ENCODE measurements at places on chromosomes 13 and 19.

DNA sequence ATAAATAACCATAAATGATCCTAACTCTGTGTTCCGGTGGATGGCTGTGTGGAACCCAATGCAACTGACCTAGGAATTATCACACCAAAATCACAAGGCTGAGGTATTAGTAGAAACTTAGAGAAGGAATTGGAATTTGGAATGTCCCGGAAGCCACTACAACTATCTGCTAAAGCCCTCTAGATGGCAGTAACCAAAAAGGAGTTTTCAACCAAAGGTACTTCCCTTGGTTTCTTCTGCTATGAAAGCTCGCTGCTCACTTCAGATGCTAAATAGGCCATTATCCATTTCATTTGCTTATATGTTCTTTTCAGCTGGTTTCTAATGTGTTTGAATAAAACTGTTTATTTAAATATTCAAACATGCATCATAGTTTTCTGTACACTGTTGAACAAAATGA is 1589.1 kb upstream of the SPRY2 start:
- no peak for DNase-seq

GRCh38 chr13:96806746-96807145 is 187.5 kb downstream of the OXGR1 start:
- no peak for DNase-seq

DNA sequence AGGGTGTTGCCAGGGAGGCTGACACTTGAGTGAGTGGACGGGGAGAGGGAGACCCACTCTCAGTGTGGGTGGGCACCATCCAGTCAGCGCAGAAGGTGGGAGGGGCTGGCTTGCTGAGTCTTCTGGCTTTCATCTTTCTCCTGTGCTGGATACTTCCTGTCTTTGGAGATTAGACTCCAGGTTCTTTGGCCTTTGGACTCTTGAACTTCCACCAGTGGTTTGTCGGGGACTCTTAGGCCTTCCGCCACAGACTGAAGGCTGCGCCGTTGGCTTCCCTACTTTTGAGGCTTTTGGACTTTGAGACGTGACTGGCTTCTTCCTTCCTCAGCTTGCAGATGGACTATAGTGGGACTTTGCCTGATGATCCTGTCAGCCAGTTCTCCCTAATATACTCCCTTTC is 4.3 kb upstream of the LENG8 start:
- DNase-seq = no peak

DNA sequence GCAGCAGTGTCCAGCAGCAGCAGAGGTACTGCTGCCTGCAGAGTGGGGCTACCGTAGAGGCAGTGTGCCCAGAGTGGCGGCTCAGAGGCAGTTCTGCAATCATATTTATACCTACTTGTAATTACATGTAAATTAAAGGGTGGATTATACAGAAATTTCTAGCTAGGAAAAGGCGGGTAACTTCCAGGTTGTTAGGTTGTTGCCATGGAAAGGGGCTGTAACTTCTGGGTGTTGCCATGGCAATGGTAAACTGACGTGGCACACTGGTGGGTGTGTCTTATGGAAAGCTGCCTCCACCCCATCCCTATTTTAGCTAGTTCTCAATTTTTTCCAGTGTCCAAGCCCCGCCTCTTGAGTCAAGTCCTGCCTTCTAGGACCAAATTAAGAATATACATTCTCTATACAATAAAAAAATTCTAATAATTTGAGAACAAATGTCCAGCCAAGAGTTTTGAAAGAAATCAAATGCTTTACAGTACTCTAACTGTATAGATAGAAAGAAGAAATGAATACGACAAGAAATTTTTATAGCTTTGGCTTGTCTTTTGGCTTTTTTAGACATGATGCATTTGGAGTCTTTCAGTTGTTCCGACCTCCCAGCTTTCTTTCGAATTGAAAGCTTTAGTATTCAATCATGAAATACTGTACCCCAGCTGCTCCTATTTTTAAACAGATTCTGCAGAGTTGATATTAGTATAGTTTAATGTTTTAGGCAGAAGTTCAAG is 816.6 kb downstream of the DIAPH3 start:
- DNase-seq = no peak

- DNase-seq = no peak
Measured at GRCh38 chr13:106612688-106613087, 44.8 kb upstream of the ARGLU1 start.

GRCh38 chr19:18507727-18508440 is 14.0 kb downstream of the ELL start:
- DNase-seq = no peak

- DNase-seq = no peak
Measured at GRCh38 chr13:33541456-33541855, 255.9 kb upstream of the STARD13 start.

DNA sequence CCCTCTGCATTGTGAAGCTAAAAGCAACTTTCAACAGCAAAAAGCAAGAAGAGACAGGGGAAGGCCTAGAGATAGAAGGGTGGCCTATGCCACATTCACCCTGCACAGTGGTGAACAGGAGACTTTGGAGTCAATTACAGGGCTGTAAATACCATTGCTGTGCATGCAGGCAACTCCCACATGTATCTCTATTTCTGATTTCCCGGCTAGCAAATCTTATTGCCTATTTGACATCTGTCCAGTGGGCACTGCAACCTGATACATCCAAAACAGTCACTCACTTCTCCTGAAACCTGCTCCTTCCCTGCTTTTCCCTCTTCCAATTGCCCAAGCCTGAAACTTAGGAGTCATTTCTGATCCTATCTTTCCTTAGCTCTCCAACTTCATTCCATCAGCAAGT is 13.4 kb downstream of the RUBCNL start:
- DNase-seq = no peak

DNA sequence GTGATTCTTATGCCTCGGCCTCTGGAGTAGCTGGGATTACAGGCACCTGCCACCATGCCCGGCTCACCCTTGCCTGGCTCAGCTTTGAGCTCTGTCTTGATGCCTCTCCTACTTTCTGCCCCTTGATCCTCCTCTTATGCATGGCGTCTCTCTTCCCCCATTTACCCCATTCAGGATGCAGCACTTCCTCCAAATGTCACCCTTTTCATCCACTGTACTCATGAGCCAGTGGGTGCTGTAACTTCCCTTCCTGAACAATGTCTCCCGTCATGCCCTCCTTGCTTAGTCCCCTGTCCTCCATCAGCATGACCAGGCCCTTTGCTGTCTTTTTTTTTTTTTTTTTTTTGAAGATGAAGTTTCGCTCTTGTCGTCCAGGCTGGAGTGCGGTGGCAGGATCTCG is 3.4 kb upstream of the SIGLEC9 start:
- no peak for DNase-seq

- no peak for DNase-seq
Measured at GRCh38 chr19:29681422-29682235, 16.4 kb downstream of the PLEKHF1 start.

GRCh38 chr19:47663911-47664771 is 49.1 kb upstream of the EHD2 start:
- no peak for DNase-seq

- no peak for DNase-seq
Measured at GRCh38 chr13:101846701-101847100, 394.2 kb downstream of the ITGBL1 start.

DNA sequence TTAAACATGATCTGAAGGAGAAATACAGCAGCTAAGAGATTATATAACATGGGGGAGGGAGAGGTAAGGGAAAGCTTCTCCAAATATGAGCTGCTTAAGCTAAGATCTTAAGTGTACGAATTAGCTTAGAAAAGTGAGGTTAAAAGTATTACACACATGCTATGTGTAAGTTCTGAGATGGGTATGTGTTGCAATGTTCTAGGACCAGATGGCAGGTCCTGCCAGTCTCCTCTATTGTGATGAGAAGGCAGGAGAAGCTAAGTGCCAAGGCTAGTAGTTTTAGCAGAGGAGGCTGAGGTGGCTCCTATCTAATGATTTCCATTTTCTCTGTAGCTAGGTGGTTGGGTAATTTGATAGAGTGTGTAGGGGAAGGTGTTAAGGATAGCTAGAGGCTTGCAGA is 57.6 kb downstream of the MICU2 start:
- no peak for DNase-seq

DNA sequence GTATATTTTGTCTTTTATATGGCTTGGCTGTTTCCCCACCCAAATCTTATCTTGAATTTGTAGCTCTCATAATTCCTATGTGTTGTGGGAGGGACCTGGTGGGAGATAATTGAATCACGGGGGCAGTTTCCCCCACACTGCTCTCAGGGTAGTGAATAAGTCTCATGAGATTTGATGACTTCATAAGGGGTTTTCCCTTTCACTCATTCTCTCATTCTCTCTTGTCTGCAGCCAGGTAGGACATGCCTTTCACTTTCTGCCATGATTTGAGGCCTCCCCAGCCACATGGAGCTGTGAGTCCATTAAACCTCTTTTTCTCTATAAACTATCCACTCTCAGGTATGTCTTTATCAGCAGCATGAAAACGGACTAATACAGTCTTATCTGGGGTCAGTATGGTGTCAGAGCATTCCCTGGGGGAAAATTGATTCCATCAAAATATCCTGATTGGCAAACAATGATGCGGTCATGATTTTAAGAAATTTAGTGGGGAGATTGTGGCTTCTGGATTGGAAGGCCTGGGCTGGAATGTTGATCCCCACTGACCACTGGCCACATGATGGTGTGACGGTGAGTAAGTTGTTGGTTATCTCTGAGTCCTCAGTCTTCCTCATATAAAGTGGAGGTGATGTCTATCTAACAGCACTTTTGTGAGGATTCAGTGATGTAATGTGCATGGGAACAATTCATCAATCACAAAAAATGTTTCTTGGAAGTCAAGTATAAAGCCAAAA is 27.5 kb upstream of the ANKRD10 start:
- DNase-seq = no peak

DNA sequence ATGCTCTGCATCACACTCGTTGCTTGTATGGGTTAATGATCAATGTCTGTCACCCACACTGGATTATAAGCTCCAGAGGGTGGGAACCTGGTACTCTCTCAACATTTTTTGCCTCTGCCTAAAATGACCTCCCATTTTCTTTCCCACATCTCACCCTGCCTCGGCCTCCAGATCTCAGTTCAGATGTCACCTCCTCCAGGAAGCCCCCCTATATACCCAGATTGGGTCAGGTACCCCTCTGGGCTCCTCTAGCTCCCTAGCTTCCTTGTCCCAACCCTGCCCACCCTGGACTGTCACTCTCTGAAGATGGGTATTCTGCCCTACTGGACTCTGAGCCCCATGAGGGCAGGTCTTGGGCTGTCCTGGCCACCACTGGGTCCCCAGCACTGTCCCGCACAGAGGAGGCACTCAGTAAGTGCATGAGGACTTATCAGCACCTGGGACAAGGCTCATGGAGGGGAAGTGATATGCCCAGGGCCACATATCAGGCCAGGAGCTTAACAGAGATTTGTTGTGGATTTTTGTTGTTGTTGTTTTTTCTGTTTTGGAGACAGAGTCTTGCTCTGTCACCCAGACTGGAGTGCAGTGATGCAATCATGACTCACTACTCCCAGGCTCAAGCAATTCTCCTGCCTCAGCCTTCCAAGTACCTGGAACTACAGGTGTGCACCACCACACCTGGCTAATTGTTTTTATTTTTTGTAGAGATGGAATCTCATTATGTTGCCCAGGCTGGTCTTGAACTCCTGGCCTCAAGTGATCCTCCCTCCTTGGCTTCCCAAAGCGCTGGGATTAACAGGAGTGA is 23.8 kb downstream of the PRKD2 start:
- DNase-seq = no peak

- no peak for DNase-seq
Measured at GRCh38 chr19:50269653-50270052, 59.5 kb downstream of the KCNC3 start.

DNA sequence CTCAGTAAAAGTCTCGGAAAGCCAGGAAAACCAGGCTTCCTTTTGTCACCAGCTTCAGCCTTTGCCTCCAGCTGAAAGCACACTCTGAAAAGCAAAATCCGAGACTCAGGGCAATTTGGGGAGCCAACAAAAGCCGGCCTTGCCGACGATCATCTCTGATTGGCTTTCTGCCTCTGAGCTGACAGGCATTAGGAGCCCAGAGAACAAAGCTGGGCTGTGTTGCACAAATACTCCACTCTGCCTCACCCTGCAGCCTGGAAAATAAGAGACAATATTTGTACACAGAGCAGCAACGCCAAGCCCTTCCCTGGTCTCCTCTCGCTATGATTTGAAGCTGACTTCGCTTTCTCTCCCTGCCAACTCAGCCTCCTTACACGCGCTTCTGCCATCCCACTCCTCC is 46.9 kb downstream of the CACNA1A start:
- DNase-seq = no peak

GRCh38 chr19:14434543-14435319 is 1.6 kb downstream of the PKN1 start:
- DNase-seq = no peak

- no peak for DNase-seq
Measured at GRCh38 chr13:21075379-21076249, 14.2 kb upstream of the LATS2 start.

DNA sequence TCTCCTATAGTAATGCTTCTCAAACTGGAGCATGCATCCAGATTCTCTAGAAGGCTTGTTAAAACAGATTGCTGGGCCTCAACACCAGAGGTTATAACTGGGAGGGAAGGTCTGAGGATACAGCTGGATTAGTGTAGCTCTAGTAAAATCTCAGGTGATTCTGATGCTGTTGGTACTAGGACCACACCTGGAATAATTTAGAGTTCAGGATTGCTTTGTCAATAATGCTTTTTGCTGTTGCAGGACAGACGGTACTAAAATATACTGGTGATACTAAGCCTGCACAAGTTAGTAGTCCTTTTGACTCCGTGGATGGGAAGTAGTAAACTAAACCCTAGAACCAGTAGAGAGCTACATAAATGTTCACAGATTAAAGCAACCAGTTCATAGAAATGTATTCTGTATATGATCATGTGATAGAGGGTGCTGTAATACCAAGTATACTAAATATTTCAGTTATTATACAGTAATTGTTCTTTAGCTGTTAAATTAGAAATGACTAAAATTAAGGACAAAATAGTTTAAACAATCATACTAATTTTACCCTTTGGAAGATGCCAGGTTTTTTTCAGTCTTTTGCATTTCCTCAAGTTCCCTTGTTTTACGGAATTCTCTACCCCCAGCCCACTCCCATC is 258.2 kb upstream of the STARD13 start:
- peak; percentile 42 for DNase-seq

DNA sequence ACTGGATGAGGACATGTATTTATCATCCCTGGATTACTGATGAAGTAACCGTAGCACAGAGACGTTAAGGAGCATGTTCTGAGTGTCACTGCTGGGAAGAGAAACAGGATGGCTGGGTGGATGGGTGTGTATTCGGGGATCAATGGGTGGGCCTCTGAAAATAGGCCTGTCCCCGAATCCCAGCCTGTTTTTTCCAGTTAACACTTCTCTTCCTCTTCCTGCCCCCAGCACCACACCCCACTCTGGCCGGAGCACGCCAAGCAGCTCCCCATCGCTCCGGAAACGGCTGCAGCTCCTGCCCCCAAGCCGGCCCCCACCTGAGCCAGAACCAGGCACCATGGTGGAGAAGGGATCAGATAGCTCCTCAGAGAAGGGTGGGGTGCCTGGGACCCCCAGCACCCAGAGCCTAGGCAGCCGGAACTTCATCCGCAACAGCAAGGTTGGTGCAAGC is 8.8 kb downstream of the GRAMD1A start:
- no peak for DNase-seq

Data from NCI-H510A treated with DMSO at 0.1 percent for 48 hours (cell line).